ENCODE measurements at places on chromosomes 12 and 14.
A peak's percentile ranks its signal among the peaks of the same experiment; 100 is the strongest.

DNA sequence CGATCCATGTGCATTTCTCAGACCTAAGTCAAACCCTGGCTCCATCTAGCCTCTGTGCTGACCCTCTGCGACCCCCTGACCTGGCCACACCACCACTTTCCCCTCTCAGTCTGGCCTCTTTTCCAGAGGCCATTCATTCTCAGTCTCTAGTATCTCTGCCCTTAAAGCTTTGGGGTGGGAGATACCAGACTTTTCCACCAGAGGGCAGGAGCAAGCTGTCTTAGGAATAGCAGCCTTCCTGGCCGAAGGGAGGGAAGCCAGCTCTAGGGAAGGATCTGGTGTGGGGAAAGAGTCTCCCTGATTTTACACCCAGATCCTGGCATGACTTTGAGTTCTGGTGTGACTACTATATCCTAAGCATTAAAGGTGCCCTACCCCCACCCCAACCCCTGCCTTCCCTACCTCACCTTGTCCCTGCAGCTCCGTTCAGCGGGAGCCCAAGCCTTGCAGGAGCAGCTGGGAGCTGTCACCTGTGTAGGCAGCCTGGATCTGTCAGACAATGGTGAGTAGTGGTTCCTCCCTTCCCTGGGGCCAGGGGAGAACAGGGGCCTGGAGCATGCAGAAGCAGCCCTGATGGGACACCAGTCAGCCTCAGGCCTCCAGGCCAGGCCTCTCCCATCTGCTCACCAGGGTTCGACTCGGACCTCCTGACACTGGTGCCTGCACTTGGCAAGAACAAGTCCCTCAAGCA, 6.6 kb downstream of the CARMIL3 start:
- peak; percentile 96 for ATAC-seq

DNA sequence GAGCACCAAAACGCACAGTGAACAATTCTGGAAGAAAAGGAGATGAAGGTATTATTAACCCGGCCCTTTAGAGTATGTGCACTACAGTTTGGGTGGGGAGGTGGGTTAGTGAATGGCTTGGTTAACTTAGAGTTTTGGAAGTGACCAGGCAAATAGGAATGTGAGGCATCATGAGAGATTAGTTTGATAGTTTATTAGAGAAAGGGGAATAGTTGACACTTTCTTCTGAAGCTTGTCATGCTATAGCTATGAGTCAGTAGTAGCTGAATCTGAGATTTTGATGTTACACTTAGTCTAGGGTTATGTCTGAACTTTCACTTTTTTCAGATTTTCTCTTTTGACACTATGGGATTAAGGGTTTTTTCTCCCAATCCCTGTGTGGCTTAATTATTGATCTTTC, 567.2 kb downstream of the SNAPC1 start:
- no peak for ATAC-seq

DNA sequence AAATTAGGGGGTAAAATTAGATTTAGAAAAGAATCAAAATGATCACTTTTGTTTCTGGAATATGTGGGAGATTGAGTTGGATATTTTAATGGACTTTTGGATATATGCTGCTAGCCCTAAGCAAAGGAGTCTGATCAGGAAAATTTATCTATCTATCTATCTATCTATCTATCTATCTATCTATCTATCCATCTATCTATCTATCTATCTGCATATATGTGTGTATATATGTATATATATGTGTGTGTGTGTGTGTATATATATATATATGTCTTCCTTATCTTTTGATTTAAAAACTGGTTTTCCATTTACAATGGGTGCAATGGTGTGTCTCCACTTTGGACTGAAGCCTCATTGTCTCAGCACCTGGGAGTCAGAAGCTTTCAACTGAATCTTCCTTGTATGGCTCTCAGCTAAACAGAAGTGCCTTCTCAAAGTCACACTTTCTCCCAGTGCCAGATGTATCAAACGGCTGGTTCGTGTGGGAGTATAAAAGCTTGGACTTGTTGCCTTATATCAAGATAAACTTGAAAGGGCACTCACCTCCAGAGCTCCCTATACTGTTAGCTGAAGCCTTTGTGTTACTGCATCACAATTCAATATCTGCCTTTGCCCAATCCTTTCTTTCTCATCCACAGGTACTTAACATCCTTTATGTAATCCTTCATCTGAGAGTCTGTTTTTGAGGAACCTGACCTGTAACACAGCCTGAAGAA, 31.6 kb upstream of the CD69 start:
- ATAC-seq, result no peak

DNA sequence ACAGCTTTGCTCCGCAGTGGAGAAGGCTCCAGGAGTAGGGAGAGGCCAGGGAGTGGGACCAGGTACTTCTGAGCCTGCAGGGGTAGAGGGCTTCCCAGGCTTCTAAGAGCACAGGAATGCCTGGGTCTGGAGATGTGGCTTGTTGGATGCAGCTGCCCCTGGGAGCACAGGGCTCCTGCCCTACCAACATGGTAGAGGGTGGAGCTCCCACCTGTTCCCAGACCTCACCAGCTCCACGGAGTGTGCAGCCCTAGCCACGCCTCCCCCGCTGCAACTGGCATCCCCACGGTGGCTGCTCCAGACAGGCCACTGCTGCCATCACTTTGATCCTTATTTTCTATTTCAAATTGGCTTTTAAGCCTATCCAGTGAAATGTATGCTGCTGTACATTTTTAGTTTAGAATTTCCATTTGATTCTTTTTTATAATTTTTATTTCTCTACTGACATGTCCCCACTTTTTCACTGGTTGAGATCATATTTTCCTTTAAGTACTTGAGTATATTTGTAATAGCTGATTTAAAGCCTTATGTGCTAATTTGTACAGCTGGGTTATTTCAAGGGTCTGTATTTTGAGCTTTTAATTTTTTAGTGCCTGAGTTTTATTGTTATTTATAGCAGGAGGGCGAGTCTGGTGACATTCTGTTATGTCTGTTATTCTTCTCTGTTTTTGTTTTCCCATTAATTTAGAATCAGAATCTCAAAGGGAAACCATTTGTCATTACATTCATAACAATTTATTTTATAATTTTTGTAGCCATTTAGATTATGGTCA, 78.0 kb downstream of the DERA start:
- ATAC-seq, result no peak

- ATAC-seq, result no peak
Observed at GRCh38 chr14:81464253-81465002, 64.3 kb upstream of the STON2 start.

GRCh38 chr12:121467638-121468498, 68.0 kb downstream of the RNF34 start:
- ATAC-seq, result no peak

DNA sequence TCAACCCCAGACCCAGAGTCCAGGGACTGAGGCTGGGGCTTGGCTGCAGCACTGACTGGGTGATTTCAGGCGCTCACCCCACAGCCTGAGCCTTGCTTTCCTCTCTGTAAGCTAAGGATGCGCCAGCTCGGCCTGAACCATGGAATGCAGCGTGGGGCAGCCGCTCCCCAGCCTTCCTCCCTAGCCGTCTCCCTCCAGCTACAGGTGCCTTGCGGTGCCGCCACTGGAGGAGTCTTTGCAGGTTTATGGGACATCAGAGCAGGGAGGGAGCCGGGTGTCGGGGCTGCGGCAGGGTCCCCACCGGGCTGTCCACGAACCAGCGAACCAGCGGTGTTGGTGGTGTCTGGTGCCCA, 19.4 kb downstream of the PPP2R5C start:
- peak; percentile 64 for ATAC-seq

- no peak for ATAC-seq
Observed at GRCh38 chr12:109065154-109065852, 12.9 kb downstream of the USP30 start.

DNA sequence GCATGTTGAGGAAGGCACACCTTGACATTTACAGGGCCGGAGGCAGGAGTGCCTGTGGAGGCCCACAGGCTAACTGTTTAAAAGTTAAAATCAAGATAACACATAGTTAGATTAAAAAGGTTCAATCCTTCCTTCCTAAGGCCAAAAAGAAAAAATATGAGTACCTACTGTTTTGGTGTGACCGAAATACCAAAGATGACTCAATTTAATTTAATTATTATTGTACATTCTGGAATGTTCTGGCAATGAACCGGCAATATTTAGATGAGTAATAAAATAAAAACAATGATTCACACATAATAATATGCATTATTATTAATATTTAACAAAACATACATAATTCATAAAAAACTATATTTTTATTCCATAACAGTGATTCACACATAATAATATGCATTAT, 136.8 kb upstream of the NTF3 start:
- ATAC-seq, result no peak

DNA sequence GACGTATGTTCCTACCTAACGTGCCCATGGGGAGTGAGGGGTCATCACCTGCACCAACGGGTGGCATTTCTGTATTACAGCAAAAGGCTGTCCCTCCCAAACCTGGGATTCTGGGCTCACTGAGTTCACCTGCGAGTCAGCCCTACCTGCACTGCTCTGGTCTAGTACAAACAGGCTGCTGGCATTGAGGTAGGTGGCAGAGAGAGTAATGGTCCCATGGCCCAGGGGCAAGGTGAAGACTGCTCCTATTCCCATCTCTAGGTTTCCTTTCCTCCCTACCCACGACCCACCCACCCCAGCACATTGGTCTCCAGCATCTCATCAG, 421 bp downstream of the SUOX start:
- ATAC-seq, result peak; percentile 11

DNA sequence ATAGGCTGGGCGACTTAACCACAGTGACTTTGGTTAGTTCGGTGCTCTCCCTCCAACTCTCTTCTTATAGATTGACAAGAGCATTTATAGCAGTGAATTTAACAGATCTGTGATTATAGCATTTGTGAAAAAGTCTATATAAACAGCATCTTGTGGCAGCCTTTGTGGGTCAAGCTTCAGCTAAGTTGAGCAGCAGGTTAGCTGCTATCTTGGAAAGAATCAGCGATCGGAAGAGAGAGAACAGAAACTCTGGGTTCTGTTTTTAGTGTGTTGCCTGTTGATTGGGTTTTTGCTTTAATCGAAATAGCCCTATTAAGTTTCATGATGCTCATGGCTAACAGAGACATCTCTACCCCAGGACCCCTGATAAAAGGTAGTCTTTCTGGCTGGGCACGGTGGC, 20.2 kb downstream of the EVL start:
- ATAC-seq, result no peak

- no peak for ATAC-seq
Observed at GRCh38 chr14:97798176-97798575, 1001.0 kb downstream of the VRK1 start.
